ENCODE measurements at places on chromosomes 2 and 18. TPM values are rescaled to one million over a fixed set of nuclear protein-coding genes. Genes with fewer than 3 reads are reported as not detected.
A peak's percentile ranks its signal among the peaks of the same experiment; 100 is the strongest.

KCNE4 gene
- 7.2 TPM for total RNA-seq

LIPG gene
- 6.3 TPM for total RNA-seq

UGT1A6 gene
- not detected for total RNA-seq

DNA sequence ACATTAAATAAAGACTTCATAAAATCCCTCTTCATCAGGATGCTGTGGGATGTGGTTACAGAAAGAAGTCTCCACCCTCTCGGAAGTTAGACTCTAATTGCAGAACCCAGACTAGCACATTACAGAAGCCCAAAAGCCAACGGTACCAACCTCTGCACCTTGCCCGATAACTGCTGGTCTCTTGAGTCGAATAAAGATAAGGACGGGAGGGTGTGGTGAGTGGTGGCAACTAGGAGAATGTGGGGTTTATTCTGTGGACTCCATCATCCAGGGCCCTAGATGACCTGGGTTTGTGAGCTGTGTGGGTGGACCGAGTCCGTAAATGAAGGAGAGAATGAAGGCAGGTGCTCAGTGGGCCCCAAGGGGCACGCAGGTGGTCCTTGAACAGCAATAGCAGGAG is 462.8 kb upstream of the ID2 start:
- no peak for DNase-seq

DNA sequence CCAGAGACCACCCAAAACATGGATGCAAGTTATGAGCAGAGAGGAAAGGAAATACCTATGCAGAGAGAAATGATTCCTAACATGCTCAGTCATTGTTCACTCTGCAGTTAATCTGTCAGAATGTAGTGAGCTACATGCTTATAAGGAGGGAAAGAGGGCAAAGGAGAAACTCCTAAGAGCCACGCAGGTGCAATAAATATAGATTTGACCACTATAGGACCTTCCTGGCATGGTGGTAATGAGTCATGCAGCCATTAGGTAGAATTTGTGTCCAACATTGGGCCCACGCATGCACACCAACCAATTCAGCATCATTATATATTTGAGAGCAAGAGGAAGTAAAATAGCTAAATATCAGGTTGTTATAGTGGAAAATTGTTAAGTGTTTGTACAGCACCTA is 699.9 kb downstream of the DSC3 start:
- DNase-seq = no peak

DNA sequence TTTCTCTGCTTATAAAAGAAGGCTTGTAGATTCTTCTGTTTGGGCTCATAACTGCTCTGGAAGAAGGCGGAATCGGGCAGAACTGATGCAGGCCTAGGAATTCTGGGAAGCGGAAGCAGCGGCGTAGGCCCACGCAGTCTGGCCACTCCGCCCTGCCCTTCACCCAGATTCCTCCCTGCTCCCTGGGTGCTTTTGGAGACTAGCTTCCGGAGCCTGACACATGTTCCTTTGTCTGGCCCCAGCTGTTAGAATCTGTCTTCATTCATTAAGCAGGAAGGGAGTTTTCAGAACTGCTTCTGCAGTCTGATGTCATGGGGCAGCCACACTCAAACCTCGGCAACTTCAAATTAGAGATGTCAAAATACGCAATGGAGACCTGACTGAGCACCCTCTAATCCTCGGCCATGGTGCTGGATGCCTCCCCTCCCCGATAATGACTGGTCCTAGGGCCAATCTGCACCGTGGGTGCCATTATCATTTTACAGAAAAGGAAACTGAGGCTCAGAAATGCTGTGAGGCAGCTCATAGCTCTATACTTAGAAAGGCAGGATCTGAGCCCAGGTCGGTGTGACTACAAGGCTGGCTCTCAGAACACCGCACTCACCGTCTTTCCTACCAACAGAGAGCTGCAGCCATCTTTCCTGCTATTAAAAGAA is 275.7 kb downstream of the MYCN start:
- DNase-seq = peak; percentile 79

Measured in muscle of leg (tissue), 16 donors.